Subcutaneous preadipocyte (primary cell): ENCODE measurements at places on chromosomes 7 and 10. TPM values are rescaled to one million over a fixed set of nuclear protein-coding genes. Genes with fewer than 3 reads are reported as not detected.

The HYCC1 gene
- total RNA-seq = 99.9 and 158 TPM in 2 replicates

The SEMA3D gene
- total RNA-seq = 0.37 and 0.98 TPM in 2 replicates

The WASHC2C gene
- total RNA-seq = 32.7 and 39.3 TPM in 2 replicates

The FAM25A gene
- not detected in 2 replicates for total RNA-seq

The TBXAS1 gene
- total RNA-seq = 3.3 and 4.0 TPM in 2 replicates

The GSAP gene
- total RNA-seq = 2.3 and 5.1 TPM in 2 replicates

The TMEM106B gene
- 37.1 and 39.7 TPM in 2 replicates for total RNA-seq

The GHRHR gene
- total RNA-seq = not detected in 2 replicates

The MALRD1 gene
- total RNA-seq = 0.20 and 0.37 TPM in 2 replicates

The STEAP1 gene
- 83.1 and 152 TPM in 2 replicates for total RNA-seq

The LRMDA gene
- total RNA-seq = 3.1 and 10.7 TPM in 2 replicates

The KIAA1217 gene
- total RNA-seq = 7.3 and 8.4 TPM in 2 replicates

The EPHA1 gene
- not detected in 2 replicates for total RNA-seq

The HMX2 gene
- total RNA-seq = not detected in 2 replicates

The RAB19 gene
- total RNA-seq = not detected in 2 replicates
